ENCODE measurements at places on chromosomes 6 and 20. TPM values are rescaled to one million over a fixed set of nuclear protein-coding genes. Genes with fewer than 3 reads are reported as not detected.

The TCP11 gene
- 0.30 TPM for total RNA-seq

The BCLAF1 gene
- 218 TPM for total RNA-seq

The CGA gene
- total RNA-seq: 10.0 TPM

The CCN6 gene
- not detected for total RNA-seq

The SCUBE3 gene
- 7.7 TPM for total RNA-seq

The PSORS1C2 gene
- not detected for total RNA-seq

The ULBP3 gene
- 5.6 TPM for total RNA-seq

The SLC4A11 gene
- 0.20 TPM for total RNA-seq

The MOCS1 gene
- 11.6 TPM for total RNA-seq

The CCDC170 gene
- total RNA-seq: 13.1 TPM

The GNL1 gene
- total RNA-seq: 40.3 TPM

The TBC1D7 gene
- total RNA-seq: 26.2 TPM

The RCAN2 gene
- 16.4 TPM for total RNA-seq

The MEP1A gene
- 0.06 TPM for total RNA-seq

The CHRNA4 gene
- 5.5 TPM for total RNA-seq

The GPR6 gene
- 0.59 TPM for total RNA-seq

The DSP gene
- total RNA-seq: 76.9 TPM

The LTA gene
- total RNA-seq: 0.11 TPM

The NRSN1 gene
- 16.1 TPM for total RNA-seq

The SCRT2 gene
- 0.66 TPM for total RNA-seq

The ME1 gene
- total RNA-seq: 23.8 TPM

The APOM gene
- total RNA-seq: 5.7 TPM

The RIPOR2 gene
- 34.2 TPM for total RNA-seq

The AIF1 gene
- 35.5 TPM for total RNA-seq
